ENCODE measurements at places on chromosomes 1 and 21.

DNA sequence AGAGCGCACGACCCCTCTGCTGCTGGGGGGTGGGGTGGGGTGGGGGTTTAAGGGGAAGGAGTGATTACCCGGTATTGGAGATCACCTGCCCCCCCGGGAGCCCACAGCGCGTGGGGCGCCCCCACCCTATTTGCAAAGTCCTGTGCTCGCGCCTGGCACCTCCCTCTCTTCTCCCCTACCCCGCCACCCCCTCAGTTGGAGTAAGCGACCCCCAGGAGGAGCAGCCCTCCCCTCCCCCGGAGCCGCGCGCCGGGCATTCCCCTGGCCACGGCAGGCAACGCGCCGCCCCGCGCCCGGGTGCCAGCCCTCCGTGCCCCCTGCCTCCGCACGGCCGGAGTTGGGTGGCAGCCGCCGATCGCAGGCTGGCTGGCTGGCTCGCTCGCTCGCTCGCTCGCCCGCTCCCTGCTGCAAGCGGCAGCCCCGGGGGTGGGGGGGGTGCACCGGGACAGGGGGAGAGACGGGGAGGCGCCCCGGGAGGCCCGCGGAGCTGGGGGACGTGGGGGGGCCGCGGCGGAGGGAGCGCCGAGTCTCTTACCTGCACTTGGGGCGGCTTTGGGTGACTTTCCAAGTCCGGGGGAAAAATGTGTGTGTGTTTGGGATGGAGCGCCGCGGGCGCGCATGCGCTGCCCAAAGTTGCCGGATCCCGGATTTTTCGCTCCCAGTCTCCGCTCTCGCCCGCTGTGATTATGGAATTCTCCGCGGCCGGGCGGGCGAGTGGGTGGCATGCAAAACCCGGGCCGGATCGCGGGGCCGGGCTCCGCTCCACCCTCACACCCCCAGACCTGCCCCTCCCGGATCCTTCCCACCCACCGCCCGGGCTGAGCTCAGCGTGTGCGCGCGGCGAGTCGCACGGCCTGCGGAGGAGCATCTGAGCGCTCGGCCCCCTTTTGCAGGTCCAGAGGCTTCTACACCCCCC, at the start of gene CASZ1:
Gene CASZ1, minus strand, starts transcription at position 618 of the 916 bp plus-strand sequence. CDS start 102,757 bp downstream, outside the sequence.
- DNase-seq: peak; percentile 88

- DNase-seq: no peak
These were observed 27.0 kb upstream of the IL12RB2 start for GRCh38 chr1:67280696-67281095.

DNA sequence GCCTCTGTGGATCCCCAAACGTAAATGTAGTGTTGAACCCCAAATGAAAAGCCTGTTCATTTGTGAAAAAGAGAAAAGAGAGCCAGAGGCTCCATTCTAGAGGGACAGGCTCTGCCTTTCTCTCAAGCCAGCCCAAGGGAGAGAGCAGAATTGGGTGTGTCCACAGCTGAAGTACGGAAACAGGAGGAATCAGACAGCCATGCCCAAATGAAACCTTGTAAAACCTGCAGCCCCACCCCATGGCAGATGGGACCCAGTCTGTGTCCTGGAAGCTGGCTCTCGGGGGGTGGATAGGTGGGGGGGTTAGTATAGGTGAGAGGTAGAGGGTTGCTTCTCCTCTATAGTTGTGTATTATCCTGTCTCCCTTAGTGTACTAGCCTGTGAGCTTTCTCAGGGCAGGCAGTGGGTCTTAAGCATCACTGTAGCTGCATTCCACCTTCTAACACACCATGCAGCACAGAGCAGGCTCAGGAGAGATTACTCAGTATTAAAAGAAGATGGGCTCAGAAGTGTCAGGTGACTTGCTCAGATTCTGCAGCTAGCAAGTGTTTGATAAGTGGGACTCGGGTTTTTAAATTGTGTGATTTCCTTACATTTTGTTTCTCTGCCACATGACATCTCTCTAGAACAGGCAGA, 67.4 kb upstream of the SIPA1L2 start:
- DNase-seq: no peak

GRCh38 chr1:23074012-23074411, 54.7 kb downstream of the KDM1A start:
- no peak for DNase-seq

- DNase-seq: no peak
These were observed 156.7 kb downstream of the BRINP3 start for GRCh38 chr1:190320952-190321351.

- DNase-seq: peak; percentile 58
These were observed 3.6 kb downstream of the CR1 start for GRCh38 chr1:207499573-207499972.

DNA sequence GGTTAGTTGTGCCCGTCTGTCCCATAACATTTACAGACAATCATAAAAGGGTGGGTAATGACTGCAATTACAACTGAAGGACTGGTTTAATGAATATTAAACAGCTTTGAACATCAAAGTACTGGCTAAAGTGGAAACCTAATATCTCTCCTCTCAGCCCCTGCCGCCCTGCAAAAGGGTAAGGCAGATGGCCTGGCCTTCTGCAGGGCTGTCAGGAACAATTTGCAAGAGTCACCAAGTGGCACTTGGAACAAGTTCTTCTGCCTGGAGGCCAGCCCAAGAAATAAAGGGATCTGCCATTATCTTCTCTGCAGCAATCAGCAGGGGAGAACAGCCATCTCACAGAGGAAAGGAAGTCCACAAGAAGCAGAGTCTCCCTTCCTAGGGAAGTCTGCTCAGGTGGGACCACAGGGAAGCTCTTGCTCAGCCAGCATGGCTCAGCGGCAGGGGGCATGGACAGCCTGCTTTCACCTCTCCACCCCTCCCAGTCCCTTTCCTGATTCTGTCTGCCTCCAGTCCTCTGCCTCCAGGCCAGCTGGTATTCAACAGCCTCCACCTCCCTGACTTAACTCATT, 96.1 kb downstream of the TRABD2B start:
- DNase-seq: no peak

DNA sequence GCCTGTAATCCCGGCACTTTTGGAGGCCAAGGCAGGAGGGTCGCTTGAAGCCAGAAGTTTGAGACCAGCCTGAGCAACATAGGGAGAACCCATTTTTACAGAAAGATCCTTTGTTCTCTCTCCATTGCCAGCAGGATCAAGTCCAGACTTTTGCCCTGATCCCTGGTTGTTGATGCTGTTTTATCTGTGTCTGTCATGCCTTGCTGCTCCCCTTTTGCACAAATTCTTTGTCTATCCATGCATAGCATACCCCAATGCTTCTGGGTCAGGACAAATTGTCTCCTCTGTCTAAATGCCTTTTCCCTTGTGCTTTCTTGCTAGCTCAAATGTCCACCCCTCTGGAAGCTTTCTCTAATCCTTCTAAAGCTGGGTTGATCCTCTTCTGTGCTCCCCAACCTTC, 25.3 kb upstream of the FAAH start:
- DNase-seq: no peak

DNA sequence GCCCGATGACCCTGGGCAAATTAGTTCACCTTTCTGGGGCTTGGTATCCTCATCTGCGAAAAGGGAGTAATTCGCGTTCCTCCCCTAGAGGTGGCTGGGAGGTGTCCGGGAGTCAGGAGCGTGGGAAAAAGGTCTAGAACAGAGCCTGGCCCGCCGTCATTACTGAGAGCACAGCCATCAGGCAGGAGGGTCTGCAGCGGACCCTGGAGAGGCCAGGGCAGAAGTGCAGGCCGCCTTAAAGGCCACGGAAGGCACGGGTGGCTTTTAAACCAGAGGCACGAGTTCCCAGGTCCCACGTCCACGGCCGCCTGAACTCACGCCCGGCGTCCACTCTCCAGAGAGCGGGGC, 850 bp downstream of the PANK4 start:
- no peak for DNase-seq

GRCh38 chr1:163596541-163597258, 274.9 kb downstream of the NUF2 start:
- no peak for DNase-seq

DNA sequence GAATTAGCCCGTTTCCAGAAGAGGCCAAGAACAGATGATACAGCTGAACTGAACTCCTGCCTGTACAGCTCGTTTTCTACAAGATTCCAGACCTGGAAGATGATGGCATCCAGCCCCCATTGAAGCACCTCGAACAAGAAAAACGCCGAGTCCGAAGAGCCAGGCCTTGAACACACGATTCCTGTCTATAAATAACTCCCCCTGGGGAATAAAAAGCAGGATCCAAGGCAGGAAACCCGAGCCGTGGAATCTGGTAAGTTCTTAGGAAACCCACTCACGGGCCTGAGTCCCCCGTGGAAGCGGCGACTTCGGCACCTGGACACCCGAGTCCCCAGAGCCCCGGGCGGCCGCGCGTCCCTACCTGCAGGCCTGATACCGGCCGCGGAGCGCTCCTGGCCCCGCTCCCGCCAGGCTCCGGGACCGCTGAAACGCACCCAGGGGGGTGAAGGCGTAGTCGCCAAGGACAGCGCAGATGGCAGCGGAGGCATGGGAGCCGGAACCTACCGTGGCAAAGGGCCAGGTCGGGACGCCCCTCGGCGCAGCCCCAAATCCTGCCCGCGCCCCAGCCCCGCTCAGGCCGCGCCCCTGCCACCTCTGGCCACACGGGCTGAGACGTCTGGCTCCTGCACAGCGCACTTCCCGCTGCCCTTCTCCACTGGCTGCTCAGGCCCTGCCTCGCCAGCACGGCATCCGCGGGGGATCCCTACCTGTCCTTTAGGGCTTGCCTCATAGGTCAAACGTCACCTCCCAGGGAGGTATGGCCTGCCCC, 14.0 kb upstream of the HLCS start:
- no peak for DNase-seq

DNA sequence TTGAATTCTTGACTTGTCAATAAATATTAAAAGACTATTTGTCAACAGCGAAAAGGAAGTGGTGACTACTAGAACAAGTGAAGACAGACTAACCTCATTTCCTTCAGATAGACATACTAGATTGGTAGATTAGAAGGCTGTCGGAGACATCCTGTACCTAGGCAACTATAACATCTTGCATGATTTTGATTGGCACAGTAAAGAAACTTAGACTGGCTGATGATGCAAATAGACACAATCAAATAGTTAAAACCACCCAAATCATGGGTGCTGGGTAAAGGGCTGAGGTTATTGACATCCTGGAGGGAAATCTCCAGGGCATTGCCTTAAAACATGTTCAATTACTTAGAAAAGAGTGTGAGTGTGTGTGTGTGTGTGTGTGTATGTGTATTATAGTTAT, 85.9 kb upstream of the EDEM3 start:
- no peak for DNase-seq

GRCh38 chr1:149945206-149945605, 8.5 kb upstream of the MTMR11 start:
- no peak for DNase-seq

DNA sequence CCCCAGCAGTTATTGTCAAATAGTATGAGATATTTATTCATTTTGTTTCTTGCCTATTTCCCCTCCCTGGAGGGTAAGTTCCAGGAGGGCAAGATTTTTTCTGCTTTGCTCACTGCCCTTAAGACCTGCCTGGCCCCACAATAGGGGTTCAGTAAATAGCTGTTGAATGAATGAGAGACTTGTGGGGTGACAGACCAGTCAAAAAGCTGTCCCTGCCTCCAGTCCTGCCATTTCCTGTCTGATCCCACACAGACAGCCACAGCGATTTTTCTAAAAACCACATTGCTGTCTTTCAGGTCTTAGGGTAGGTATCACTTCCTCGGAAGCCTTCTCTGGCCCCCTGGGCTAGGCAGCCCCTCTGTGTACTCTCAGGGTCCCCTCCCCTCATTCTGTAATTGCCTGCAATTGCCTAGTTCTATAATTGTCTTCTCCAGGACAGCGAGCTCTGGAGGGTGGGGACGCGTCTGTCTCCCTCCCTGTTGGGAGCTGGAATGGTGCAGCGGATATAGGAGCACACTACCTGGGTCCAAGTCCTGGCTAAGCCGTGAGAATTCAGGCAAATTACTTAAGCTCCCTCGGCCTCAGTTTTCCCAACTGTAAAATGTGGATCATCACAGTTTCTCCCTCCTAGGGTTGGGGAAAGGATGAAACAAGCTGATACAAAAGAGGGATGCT, 1.8 kb upstream of the EXTL1 start:
- DNase-seq: no peak
